ENCODE measurements at places on chromosomes 16 and 17.

DNA sequence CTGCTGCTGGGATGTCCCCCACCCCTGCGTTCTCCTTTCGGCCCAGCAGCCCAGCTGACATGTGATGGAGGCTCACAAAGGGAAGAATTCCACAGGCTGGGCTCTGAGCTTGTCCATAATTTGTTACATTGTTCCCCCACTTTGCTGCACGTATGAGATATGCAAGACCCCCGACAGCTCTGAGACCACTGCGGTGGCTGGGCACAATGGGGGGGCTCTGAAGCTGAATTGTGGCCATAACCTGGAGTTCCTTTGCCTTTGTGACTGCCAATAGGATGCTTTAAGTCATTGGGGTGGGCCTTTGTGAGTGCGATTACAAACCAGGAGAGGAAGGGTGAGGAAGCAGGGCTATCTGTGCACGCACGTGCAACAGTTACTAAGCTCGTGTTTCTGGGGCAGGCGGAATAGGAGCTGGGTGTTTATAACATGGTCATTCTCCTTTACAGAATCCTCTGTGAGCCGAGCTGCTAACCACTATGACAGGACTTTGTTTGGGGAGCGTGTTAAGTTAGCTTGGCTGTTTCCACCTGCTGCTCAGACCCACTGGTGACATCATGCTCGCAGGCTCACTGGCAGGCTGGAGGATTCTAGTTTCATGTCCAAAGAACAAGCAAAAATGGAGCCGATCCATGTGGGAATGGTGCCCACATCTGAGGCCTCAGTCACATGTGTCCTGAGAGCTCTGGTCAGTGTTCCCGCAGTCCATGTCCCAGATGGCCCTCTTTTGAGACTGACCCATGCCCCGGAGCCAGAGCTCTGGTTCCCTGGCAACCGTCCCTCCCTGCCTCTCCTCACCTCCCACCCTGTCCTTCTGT is 208.3 kb upstream of the SALL1 start:
- no peak for DNase-seq

GRCh38 chr16:56300242-56300623 is 108.9 kb downstream of the GNAO1 start:
- DNase-seq: no peak

GRCh38 chr17:42107597-42108576 is 4.6 kb downstream of the DHX58 start:
- DNase-seq: peak; percentile 69

- no peak for DNase-seq
Measured at GRCh38 chr17:80251966-80252365, 8.7 kb upstream of the RNF213 start.

GRCh38 chr17:10278218-10278617 is 79.8 kb upstream of the GAS7 start:
- DNase-seq: no peak

DNA sequence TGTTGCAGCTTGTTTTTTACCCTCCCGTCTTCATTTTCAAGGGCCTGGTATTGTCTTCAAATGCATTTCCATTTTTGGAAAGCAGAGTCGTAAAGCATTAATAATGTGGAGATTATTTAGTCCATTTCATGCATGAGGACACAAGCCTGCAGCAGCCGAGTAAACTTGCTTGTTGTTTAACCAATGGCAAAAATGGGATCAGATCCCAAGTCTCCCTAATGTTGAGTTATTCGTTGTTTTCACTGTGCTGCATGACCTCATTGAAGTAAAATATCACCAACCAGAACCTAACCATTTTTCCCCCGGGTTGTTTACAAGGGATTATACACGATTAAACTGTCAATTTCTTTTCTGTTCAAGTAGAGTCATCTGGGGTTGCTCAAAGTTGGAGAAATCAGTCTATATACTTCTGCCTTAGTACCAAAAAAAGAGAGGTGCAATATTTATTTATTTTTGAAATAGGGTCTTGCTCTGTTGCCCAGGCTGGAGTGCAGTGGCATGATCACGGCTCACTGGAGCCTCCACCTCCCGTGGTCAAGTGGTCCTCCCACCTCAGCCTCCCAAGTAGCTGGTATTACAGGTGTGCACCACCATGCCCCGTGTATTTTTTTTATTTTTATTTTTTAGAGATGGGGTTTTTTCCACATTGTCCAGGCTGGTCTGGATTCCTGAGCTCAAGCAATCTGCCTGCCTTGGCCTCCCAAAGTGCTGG is 12.4 kb downstream of the AMZ2 start:
- DNase-seq: no peak

DNA sequence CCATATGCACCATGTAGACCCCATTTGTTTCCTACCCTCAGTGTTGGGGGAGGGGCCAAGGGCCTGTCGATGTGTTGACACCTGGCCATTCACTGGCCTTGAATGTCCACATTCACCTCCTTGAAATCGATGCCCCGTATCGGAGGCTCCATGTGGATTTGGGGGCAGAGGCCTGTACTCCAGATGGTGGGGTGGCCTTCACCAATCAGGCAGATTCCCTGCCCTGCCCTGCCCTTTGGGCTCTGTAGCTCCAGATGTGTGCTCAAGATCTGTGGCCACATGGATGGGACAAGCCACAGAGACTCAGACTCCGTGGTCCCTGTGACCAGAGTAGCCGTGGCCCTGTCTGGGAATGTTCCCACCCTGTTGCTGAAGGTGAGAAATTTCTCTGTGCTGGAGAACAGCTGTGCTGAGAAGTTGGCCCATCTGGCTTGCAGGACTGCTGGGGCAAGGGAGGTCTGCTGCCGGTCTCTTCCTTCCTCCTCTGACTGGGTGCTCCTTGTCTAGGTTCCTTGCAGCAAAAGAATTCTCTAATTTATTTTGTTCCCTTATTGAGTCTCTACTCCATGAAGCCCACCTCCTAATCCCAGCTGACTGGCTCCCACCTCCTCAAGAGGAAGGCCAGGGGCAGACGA is 221.3 kb downstream of the SEC14L1 start:
- DNase-seq: no peak

- DNase-seq: no peak
Measured at GRCh38 chr17:15915961-15916360, 29.0 kb upstream of the ADORA2B start.

- peak; percentile 58 for DNase-seq
Measured at GRCh38 chr17:50608700-50609379, 25.8 kb upstream of the ABCC3 start.

GRCh38 chr16:49419006-49419405 is 45.4 kb downstream of the C16orf78 start:
- no peak for DNase-seq

DNA sequence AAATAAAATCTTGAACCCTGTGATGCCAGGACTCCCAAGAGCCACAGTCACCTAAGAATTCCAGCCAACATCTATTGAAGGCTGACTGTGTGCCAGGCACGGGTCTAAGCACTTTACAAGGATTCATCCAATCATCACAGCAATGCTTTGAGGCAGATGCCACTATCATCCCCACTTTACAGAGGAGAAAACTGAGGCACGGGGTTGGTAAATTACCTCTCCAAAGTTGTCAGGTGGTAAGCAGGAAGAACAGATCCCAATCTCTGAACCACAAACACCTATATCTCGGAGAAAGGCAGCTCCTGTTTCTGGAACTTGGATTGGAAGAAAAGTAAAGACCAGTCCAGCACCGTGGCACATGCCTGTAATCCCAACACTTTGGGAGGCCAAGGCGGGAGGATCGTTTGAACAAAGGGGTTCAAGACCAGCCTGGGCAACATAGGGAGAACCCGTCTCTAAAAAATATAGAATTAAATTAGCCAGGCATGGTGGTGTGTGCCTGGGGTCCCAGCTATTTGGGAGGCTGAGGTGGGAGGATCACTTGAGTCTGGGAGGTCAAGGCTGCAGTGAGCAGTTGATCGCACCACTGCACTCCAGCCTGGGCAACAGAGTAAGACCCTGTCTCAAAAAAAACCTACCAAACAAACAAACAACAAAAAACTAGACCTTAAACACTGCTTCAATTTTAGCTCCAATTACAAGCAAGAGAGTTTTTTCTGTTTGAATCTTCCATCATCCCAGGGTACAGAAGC is 60.7 kb upstream of the SIAH1 start:
- DNase-seq: no peak

GRCh38 chr16:80841231-80841630 is 36.8 kb upstream of the CDYL2 start:
- no peak for DNase-seq

DNA sequence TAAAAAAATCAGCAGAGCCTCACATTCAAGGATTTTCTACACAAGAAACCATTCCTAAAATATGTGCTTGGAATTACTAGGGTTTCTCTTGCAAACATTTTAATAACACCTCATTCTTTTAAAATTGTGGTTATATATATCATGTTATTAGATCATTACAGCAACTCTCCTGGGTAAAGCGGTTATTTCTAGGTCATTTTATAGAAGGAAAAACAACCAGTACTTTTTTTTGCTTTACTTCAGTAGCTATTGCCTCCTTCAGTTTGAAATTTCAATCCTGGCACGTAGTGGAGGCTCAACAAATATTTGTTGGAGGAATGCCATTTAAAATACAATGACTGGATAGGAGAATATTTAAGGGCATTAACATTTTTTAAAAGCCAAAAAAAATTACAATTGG is 220.6 kb downstream of the CDRT15L2 start:
- DNase-seq: no peak

DNA sequence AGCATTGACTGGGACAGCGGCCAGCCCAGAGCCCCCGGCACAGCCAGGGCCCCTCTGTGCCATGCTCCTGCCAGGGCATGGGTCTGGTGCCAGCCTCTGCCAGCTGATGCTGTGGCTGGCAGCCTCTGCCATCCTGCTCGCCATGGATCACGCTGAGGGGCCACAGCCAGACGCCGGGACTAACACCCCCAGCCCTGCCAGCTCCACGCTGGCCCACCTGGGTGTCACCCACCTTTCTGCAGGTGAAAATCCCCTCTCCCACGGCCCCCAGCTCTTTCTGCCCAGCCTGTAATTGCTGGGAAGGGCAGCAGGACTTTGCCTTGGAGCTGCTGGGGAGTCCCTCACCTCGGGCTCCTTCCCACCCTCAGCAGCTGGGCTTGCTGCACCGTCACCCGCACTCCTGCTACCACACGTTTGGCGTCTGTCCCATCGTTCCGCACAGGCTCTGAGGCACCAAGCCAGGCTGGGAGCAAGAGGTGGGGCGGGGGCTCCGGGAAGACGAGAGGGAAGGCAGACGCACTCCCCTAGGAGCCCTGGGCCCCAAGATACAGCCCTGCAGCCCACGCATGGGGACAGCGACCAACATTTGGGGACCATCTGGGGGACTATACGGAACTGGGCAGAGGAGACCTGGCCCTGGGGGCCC is 42.0 kb upstream of the ACSF3 start:
- DNase-seq: no peak

- no peak for DNase-seq
Measured at GRCh38 chr17:69058165-69058564, 2.6 kb downstream of the ABCA9 start.

DNA sequence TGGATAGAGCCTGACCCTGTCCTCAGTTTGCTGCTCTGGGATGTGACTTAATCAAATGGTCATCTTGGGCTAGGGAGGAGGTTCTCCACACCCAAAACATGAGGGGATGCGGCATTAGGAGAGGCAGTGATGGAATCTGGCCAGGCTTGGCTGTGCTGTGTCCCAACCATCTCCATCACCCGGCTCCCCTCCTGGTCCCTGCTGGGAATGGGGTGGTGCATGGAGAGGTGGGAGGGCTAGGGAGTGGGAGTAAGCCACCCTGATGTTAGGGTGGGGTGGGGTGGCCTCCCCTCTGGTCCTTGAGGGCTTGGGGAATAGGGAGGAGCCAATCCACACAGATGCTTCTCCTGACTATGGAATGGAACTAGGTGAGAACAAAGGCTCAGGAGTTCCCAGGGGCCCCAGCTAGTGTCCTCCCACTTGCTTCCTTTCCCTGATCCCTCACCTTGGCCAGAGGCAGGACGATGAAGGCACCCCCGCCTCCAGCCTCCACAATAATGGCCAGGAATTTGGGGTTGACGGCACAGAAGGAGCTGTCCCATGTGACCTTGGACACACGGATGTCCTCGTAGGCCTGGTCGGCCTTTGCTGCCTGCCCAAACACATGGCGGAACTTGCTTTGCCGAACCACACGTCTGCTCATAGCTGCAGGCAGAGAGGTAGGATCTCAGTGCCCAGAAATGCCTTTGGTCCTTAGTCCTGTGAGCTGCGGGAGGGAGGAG is 1.8 kb downstream of the CORO6 start:
- no peak for DNase-seq

DNA sequence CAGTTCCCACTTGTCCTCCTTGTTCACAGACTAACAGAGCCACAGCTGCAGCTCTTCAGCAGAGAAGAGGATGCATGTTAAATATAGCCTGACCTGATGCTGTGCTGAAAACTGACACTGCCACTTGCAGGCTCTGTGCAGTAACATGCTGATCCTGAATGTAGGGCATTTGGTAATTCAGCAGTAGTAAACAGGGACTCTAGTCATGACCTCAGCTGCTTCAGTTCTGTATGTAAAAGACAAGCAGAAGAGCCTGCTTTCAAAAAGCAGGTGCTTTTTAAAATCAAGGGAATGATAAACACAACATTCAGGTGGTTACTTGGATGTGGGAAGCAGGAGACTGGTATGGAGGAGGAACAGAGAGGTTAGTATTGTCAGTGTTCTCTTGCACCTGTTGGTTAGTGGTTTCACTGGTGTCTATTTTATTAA is 33.8 kb downstream of the ESRP2 start:
- DNase-seq: peak; percentile 83

DNA sequence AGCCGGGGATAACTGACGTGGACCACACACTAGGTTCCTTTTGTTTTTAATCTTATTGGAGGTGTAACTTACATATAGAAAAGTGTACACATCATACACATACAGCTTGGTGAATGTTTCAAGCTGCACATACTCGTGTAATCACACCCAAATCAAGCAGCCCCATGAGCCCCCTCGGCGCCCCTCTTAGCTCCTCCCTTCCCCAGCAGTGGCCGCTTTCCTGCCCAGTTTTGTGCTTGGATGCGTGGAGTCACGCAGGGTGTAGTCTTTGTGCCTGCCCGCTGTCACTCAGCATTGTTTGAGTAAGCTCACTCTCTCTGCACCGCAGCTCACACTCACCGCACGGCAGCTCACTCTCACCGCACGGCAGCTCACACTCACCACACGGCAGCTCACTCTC is 151.7 kb upstream of the CHMP6 start:
- no peak for DNase-seq

- DNase-seq: no peak
Measured at GRCh38 chr17:12041312-12041711, 20.6 kb downstream of the MAP2K4 start.

DNA sequence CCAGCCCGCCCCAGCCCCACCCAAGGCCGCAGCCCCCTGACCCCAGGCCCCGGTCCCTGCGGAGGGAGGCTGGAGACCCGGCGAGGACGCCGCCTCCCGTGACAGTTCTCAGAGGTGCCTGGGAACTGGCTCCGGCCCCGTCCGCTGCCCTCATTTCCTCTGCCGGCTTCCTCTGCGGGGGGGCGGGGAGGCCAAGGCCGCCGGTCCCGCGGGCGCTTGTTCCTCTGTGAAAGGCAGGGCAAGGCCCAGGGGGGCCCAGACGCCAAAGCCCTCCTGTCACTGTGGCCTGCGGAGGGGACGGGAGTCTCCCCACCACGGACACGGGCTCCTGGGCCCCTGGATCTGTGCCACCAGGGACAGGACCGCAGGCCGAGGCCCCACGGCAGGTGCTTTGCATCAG is 5.0 kb upstream of the PVALEF start:
- DNase-seq: no peak

- no peak for DNase-seq
Measured at GRCh38 chr16:820748-821147, 20.2 kb upstream of the GNG13 start.

Measured in NCI-H510A treated with DMSO at 0.1 percent for 48 hours (cell line).